ENCODE measurements at places on chromosomes 2 and 18.

GRCh38 chr2:28343971-28344715 is 48.5 kb upstream of the FOSL2 start:
- DNase-seq = no peak

- DNase-seq = no peak
Measured at GRCh38 chr18:36461551-36461987, 164.1 kb downstream of the FHOD3 start.

GRCh38 chr2:66481100-66481549 is 46.2 kb downstream of the MEIS1 start:
- DNase-seq = no peak

DNA sequence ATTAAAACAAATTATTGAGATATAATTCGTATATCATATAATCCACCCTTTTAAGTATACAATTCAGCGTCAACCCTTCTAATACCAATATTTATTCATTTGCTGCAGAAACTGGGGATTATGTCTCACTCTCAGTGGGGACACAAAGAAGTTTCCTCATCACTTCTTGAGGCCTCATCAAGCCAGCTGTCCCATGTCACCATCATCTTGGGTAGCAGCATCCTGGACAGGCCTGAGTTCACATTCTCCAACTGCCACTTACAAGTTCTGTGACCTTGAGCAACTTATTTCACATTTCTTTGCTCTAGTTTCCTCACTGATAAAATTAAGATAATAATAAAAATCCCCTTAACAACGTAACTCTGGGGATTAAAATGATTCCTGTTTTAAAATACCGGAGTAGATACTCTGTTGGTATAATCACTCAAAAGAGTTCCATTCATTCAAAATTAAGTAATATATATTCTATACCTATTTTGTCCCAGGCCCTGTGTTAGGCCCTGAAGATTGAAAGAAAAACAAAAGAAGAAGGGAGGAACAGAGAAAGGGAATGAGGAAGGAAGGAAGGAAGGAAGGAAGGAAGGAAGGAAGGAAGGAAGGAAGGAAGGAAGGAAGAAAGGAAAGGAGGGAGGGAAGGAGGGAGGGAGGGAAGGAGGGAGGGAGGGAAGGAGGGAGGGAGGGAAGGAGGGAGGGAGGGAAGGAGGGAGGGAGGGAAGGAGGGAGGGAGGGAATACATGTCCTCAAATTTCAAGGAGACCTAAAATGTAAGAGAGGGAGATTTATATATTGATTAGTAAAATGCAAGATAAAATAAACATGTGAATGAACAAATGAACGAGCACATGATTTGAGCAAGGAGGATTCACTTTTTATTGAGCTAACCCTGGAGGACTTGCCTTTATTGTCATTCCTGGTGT is 42.4 kb downstream of the NCKAP5 start:
- DNase-seq = no peak

- DNase-seq = no peak
Measured at GRCh38 chr18:26207937-26208336, 18.3 kb upstream of the TAF4B start.

GRCh38 chr2:239822146-239822831 is 202.9 kb downstream of the NDUFA10 start:
- DNase-seq = no peak

GRCh38 chr18:76538846-76539245 is 43.8 kb upstream of the ZNF516 start:
- no peak for DNase-seq

GRCh38 chr2:130310881-130311280 is 31.8 kb upstream of the IMP4 start:
- DNase-seq = no peak

- DNase-seq = peak; percentile 38
Measured at GRCh38 chr2:169363560-169364150, 1.3 kb upstream of the LRP2 start.

GRCh38 chr2:217407362-217407761 is 547.5 kb upstream of the TNP1 start:
- no peak for DNase-seq

DNA sequence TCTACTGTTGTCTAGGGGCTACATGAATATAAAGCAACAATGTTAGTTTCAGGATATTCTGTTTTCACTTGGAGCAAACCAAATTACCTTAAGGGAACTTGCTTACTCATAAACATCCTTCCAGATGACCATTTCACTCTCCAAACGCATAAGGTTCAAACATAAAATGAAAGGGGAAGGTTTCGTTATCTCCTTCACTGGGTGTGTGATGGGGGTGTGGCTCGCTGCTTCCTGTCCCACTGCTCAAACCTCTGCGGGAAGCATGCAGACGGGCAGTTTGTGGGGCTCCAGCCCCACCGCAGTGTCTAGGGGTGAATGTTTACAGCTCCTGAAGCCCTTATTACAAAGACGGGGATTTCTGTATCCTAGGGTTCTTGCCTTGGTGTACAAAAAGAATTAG is 1310.9 kb upstream of the TMEFF2 start:
- DNase-seq = no peak

DNA sequence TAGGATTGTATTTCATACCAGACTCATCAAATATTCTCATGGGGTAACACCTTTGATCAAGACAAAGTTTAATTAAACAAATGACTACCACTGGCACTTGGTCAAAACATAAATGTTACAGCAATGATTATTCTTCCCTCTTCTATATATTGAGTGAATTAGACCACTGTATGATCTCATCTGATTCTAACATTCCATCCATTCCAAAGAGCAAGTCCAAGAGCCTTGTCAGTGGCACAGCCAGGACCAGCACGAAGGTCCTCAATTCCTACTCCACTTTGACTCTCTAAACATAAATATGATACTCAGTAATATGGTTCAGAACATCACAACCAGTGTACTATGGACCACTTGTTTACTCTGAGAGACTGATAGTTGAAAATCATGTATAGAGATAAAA is 86.4 kb downstream of the AP1S3 start:
- DNase-seq = no peak

GRCh38 chr2:206031162-206031784 is 54.7 kb downstream of the INO80D start:
- DNase-seq = no peak

DNA sequence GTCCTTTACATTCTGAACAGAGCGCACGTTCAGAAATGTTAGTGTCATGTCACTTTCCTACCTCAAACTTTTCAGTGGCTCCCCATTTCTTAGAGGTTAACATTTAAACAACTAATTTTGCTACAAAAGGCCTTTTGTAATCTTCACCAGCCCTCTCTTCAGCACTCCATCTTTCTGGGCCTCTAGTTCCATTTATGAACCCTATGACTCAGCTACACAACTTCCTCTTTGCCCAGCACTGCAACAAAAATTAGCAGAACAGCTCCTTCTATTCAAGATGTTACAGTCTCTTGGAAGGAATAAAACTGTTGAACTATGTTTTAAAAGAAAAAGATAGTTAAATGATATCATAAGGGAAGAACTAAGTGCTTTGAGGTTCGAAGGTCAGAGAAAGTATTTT is 139.9 kb downstream of the VWC2L start:
- no peak for DNase-seq

DNA sequence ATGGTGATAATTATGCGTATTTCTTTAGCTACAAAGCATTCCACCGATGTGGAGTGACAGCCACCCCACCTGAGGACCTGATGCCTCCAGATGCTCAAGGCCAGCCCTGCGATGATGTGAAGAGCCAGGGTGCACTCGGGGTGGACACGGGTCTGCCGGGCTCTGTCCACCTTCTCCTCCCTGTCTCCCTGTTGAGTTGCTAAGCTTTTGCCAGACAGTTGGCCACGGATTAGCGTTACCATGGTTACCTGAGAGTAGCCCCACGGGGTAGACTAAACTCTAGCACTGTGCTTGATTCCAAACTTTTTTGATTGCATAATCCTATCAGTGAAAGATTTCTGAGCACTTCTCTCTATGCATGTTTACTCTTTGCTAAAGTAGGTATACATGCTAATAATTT is 86.2 kb downstream of the SMIM21 start:
- no peak for DNase-seq

DNA sequence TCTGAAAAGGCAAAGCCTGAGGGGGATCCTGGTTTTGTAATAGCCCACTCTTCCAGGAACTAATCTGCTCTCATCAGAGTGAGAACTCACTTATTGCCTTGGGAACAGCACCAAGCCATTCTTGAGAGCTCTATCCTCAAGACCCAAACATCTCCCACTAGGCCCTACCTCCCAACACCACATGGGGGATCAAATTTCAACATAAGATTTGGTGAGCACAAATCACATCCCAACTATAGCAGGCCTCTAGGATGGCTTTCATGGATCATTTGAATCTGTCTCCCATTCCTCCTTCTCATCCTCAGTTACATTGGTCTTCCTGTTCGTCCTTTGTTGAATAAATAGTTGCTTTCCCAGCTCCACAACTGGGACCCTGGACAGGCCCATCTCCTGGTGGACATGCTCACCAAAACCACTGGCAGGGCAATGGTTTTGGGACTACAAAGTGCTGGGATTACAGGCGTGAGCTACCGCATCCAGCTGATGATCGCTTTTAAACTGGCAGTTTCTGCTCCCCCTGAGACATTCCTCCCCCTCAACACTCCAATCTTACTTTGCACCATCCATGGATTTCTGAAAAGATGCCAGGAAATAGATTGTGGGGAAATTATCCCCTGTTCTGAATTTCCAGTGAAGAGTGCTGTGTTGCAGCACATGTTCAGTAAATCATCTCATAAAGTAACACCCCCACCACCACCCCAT is 42.6 kb downstream of the MCFD2 start:
- no peak for DNase-seq

- DNase-seq = no peak
Measured at GRCh38 chr2:121532347-121532766, 1.7 kb downstream of the RNU4ATAC start.

DNA sequence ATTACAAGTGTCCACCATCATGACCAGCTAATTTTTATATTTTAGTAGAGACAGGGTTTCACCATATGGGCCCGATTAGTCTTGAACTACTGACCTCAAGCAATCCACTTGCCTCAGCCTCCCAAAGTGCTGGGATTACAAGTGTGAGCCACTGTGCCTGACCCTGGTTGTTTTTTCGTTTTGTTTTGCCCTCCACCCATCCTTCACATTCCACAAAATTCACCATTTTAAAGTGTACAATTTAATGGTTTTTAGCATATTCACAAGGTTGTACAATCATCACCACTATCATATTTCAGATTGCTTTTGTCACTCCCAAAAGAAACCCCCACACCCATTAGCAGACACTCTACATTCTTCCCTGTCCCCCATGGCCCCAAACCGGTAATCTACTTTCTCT is 215.0 kb downstream of the TPGS2 start:
- no peak for DNase-seq

- DNase-seq = no peak
Measured at GRCh38 chr2:131046028-131046917, 47.0 kb downstream of the FAM168B start.

DNA sequence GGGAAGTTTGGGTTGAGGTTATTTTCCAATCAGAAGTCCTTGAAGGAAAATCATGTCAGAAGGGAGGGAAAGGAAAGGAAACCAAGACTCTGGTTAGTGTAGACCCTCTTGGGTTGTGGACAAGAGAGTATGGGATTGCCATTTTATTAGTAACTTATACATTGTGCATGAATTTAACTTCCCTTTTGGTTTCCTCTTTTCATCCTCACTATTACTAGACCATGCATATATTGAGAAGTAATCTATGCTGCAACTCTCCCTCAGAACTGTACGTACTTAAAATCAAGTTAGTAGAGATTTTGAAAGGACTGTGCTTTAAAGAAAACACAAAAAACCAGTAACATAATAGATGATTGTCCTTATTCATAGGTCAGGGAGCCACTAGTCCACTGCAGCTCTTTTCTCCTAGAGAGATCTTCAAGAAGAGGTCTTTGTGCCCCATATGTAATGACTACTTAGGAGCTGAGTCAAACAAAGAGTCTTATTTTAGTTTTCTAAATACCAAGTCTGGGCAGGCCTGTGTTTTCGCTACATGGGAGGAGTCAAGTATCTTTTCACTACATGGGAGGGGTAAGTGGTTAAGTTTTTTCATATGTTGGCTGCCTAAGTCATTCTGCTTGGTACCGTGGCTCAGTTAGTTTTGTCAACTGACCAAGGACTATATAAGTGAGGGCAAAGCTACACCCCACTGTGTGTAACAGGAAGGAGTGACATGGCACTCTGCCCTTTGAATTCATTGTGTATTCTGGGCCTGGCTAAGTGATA is 25.2 kb upstream of the FAM117B start:
- DNase-seq = no peak

Data from CD4-positive, alpha-beta T cell (primary cell).